ENCODE measurements at places on chromosomes 7 and 10.

DNA sequence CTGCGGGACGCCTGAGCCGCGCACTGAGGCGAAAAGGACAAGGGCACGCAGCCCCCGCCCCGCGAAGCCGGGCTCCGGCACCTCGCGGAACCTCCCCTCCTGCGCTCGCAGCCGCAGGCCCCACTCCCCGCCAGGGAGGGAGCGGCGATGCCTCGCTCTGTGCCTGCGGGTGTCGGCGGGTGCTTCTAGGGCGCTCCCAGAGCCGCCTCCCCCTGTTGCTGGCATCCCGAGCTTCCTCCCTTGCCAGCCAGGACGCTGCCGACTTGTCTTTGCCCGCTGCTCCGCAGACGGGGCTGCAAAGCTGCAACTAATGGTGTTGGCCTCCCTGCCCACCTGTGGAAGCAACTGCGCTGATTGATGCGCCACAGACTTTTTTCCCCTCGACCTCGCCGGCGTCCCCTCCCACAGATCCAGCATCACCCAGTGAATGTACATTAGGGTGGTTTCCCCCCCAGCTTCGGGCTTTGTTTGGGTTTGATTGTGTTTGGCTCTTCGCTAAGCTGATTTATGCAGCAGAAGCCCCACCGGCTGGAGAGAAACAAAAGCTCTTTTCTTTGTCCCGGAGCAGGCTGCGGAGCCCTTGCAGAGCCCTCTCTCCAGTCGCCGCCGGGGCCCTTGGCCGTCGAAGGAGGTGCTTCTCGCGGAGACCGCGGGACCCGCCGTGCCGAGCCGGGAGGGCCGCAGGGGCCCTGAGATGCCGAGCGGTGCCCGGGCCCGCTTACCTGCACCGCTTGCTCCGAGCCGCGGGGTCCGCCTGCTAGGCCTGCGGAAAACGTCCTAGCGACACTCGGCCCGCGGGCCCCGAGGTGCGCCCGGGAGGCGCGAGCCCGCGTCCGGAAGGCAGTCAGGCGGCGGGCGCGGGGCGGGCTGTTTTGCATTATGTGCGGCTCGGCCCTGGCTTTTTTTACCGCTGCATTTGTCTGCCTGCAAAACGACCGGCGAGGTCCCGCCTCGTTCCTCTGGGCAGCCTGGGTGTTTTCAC is 519 bp downstream of the ITGB8 start:
- DNase-seq, result peak; percentile 54

DNA sequence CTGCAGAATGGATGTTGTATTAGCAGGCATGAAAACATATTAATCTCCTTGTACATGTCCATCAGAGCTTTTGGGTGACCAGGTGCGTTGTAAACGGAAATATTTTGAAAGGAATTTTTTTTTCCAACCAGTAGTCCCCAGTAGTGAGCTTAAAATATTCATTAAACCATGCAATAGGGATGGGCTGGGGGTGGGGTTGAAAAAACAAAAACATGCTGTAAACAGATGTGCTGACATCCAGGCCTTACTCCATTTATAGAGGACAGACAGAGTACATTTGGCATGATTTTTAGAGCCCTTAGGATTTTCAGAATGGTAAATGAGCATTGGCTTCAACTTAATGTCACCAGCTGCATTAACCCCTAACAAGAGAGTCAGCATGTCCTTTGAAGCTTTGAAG is 50.2 kb downstream of the PTPN12 start:
- DNase-seq, result no peak

DNA sequence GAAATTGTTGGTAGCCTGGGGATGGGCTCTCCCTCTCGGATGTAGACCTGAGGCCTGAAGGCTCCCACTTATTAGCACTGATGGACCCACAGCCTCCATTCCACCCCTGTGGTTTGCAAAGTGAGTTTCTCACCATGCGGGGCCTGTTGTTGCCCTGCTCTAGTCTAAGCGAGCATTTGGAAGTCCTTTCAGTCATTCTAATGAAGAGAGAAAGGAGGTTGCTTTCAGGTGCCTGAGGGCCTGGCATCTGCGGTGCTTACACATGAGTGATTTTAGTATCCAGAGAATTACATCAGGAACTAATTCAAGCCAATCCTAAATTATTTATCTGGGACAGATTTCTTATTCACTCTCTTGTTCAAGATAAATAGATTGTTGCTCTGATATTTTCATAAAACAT is 61.6 kb downstream of the NAMPT start:
- no peak for DNase-seq

DNA sequence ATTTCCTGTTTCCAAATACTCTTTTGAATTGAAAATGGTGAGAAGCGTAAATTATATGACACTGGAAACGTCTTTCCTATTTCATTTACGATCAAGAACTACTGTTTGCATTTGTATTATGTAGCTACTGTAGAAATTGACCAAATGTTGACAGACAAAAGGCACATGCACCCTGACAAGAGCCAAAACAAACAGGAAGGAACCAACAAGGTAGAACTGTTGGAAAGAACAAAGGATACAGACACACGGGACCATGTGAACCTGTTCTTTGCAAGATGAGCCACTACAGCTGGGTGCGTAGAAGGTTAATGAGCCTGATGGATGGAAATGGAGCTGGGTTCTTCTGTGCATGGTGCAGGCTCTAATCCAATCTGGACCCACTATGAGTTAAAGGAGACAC is 48.4 kb upstream of the FZD8 start:
- no peak for DNase-seq

DNA sequence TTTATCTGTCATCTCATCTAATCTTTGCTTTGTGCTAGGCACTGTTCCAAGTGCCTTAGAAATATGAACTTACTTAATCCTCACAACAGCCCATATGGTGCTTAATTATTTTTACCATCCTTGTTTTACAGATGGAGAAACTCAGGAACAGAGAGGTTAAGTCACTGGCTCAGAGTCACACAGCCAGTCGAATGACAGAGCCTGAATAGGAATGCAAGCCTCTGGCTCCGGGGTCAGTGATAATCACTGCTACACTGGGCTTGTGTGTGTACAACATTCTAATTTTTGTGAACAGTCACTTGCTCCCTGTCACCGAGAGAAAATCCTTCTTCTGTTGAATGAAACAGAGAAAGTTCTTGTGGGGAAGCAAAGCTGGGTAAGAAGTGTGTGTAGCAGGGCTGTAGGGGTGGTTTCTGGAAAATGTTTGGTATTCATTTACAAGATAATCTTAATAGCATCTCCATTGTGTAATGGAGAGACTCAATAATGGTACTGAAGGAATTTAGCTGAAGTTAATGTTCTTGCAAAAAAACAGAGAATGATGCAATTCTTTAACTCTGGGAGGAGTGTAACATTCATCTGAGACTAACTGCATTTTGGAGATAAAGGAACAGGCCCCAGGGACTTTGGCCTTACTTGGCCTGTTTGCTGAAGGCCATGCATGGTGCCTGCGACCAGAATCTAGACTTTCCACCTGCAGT is 290.6 kb downstream of the FRMD4A start:
- DNase-seq, result no peak

DNA sequence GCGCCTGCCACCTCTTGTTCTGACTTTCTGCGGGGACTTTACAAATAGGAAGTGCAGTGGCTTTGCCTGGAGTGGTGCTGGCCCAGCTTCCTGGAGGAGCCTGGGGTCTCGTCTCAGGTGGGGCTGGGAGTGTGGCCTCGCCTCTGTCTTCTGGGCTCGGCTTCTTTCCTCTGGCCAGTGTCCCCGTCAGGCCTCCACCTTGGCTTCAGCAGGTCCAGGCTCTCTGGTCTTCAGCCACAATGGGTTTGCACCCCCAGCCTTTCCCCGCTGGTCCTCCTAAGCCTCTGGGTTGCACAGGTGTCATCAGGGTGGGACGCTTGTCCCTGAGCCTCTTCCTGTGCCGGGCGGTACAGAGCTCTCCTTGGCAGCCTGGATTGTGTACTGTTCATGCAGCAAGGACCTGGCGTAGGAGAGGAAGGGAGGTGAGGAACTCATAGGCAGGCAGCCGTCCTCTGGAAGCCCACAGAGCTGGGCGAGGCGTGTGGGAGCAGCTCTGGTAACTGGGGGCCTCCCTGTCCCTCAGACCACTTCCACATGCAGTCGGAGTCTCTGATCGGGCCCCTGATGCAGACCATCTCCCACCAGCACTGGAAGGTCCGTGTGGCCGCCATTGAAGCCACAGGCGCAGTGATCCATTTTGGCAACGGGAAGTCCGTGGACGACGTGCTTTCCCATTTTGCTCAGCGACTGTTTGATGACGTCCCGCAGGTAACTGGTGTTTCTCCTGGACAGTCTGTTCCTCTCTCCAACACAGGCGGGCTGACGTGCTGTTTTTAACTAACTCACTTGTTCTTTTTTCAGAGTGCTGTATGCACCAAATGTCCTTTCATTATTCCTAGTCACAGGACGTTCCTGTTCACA is 2.3 kb upstream of the PRKAR1B start:
- DNase-seq, result no peak

DNA sequence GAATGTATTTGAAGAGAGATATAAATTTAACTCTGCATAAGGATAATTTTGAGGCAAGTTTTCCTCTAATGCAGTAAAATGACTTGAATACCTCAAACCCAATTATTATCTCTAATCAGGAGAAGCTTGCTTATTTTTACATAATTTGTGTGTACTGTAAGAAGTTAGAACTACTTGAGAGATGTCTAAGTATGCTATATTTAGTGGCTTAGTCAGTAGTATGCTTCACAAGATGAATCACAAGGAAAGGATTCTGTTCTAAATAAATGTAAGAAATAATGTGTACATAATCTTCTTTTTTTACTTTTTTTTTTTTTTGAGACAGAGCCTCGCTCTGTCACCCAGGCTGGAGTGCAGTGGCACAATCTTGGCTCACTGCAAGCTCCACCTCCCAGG is 13.7 kb downstream of the PHTF2 start:
- DNase-seq, result no peak

DNA sequence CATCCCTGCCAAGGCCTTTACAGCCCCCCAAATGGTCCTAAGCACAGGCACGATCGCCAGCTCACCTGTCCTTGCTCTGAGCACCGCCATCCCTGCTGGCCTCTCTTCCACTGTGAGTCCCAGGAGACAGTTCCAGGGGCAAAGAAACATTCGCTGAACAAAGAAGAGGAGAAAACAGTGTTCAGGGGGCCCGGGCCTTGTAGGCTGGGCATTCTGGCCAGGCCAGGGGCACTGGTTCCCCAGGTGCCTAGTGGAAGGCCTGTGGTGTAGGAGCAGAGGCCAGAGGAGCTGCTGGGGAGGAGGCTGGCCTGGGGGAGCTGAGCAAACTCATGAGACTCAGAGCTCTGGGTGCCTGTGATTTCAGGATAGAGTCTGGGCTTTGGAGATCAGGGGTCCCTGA is 22.6 kb downstream of the AQP1 start:
- DNase-seq, result no peak

DNA sequence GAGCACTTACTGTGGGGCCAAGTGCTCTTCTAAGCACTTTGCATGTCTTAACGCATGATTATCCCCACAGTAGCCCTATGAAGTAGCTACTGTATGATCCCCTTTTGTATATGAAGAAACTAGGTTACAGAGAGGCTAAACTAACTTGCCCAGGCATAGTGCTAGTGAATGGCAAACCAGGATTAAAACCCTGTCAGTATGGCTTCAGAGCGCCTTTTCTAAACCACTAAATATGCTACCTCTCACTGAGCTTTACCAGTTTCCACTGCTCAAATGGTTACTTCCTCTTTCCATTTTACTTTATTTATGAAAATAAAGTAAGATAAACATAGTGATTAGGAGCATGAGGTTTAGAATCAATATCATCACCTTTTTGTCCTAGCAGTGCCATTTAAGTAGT is 73.6 kb downstream of the PODXL start:
- DNase-seq, result no peak

- no peak for DNase-seq
Measured at GRCh38 chr10:15718694-15719048, 1.1 kb downstream of the ITGA8 start.

Measured in hematopoietic multipotent progenitor cell treated with erythropoietin and hydrocortisone succinate and interleukin-3 and kit ligand, for 6 days (in vitro differentiated cells).